Cerebellar cortex (tissue), 1 donor: ENCODE measurements at places on chromosomes 3 and 15.
A peak's percentile ranks its signal among the peaks of the same experiment; 100 is the strongest.

DNA sequence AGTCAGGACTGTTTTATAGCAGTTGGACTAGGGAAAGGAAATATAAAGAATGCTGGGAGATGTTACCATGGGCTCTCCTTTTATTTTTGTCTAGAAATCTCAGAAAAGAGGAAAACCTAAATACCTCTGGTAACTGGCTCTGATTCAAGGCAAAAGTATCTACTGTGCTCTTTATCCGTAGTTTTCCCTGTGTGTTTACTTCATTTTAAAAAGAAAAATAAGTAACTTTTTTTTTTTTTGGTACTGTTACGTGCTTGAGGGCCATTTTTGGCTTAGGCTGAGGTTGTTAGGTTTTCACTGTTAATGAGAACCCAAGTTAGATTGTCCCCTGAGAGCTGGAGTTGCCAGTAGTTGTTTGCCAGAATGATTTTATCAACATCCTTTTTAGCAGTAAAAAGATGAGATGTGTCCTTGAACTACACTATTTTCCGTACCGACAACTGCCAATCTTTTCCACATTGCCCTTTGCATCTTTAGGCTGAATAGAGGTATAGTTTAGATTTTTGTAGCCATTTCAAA lies 35.8 kb downstream of the IQGAP1 start:
- no peak for DNase-seq

GRCh38 chr3:171028025-171028778 lies 1.7 kb upstream of the SLC2A2 start:
- peak; percentile 7 for DNase-seq

GRCh38 chr3:50151728-50152127 lies 3.4 kb upstream of the SEMA3F start:
- no peak for DNase-seq

- no peak for DNase-seq
These were observed 433.8 kb upstream of the RBMS3 start for GRCh38 chr3:28846971-28847478.

GRCh38 chr3:71583566-71584393 lies at the start of gene FOXP1:
TSS of gene FOXP1 (minus strand) at chr3:71583728. CDS start at chr3:71198381, 385,347 bp downstream.
- peak; percentile 66 for DNase-seq
